ENCODE measurements at places on chromosomes 11 and 22.

DNA sequence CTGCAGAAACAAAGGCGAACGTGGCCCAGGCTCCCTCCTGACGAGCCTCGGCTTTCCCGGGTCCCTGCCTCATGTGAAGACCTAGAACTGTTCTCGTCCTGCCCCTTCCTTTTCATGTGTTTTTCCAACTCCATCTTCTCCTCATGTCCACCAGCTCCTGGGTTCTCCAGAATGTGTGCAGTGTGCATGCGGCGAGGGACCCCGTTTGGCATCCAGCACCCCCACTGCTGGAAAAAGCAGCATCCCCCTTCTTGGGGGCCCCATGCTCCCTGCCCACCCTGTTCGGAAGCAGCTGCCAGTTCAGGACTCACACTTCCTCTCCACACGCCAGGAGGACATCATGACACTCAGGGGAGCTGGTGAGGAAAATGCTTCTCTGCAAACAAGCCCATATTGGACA is 313.5 kb downstream of the BRD1 start:
- DNase-seq = no peak

DNA sequence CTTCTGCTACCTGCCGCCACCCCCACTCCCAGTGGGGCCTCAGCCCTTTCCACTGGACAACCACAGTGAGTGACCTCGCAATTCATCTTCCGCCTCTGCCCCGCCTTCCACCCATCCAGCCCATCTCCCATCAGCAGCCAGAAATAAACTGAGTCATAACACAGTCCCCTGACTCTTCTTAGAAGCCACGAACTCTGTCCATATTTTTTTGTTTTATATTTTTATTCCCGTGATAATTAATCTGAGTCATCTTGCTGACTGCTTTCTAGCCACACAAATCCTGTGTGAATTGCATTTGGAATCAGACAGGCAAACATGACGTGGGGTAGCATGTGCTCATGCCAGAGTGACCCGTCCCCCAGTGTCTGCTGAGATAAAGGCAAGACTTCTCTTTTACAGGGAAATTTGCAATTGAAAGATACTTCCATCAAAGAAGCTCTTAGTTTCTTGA is 7.0 kb downstream of the FADD start:
- DNase-seq = no peak

DNA sequence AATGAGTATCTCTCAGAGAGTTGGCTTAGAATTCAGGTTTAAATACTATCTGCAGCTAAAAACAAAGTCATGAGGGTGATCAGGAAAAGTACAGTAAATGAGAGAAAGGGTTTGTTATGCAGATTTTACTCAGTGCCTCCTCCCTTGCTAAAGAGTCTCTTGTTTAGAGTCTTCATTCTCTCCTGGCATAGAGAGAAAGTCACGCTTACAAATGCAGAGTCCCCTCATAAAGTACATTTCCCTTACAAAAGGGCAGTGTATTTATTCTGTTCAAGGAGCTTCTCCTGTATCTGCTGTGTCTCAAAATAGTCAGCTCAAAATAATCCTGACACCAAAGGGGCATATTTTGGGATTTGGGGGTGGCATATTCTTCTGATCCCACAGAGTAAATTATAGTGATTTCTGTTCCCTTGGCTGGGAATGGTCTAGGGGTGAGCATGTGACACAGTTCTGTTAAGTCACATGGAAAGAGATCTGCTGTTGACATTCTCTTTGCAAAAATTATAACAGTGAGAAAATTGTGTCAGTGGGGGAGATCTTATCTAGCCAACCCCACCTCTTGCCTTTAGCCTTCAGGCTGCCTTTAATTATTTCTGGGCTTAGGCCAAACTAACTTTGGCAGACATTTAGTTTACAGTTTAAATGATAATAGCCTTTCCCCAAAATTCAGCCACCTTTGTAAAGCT is 102.9 kb downstream of the MTNR1B start:
- no peak for DNase-seq

DNA sequence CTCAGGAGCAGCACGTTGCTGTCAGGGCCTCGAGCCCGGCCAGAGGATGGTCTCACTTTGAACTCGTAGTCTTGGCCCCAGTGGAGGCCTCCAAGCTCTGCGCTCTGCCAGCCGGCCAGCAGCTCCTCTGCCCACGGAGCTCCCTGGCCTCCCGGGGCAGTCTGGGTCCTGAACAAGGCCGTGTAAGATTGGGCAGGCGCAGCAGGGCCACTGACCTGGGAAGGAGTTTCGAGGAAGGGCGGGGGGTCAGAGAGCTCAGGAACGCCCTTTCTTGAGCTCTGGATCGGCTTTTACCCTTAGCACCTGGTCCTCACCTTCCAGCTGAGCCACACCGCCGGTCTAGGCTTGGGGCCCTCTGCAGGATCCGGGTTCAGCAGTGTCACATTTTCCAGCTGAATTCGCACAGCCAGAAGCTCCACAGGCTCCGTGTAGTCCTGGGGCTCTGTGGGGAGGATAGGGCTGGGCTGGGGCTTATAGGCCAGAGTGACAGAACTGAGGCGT is 2.1 kb downstream of the ROBO4 start:
- DNase-seq = no peak

- DNase-seq = peak; percentile 98
These were observed at the start of gene SREBF2 for GRCh38 chr22:41832553-41833368. TSS of gene SREBF2 (plus strand) at chr22:41833105. CDS start at chr22:41833271, 166 bp downstream.

- DNase-seq = no peak
These were observed 14.5 kb upstream of the CYP2R1 start for GRCh38 chr11:14906578-14906977.

Data from NK-92 treated with Interleukin-12 subunit alpha and Interleukin-12 subunit beta, amount 100 ng/mL, for 24 hours (cell line).